ENCODE measurements at places on chromosomes 2 and 18.

DNA sequence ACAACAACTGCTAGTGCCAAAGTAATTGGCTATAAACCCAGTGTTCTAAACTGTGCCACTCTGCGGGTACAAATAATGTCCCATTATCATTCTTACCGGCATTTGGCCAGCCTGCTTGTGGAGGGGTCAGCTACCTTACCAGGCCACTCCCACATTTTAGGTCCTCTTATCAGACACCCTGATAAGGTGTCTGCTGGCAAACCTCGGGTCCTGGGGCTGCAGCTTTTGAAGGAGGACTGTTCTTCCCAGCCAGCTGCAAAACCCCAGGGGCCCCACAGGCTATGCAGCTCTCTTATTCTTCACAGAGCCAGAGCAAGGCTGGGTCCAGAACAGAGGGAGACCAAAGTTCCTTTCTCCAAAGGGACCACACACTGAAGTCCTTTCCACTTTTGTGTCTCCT is 258.0 kb upstream of the REV1 start:
- DNase-seq, result no peak

- no peak for DNase-seq
Observed at GRCh38 chr18:8685141-8685913, 20.0 kb upstream of the MTCL1 start.

- DNase-seq, result no peak
Observed at GRCh38 chr2:1546023-1546591, 132.8 kb downstream of the TPO start.

DNA sequence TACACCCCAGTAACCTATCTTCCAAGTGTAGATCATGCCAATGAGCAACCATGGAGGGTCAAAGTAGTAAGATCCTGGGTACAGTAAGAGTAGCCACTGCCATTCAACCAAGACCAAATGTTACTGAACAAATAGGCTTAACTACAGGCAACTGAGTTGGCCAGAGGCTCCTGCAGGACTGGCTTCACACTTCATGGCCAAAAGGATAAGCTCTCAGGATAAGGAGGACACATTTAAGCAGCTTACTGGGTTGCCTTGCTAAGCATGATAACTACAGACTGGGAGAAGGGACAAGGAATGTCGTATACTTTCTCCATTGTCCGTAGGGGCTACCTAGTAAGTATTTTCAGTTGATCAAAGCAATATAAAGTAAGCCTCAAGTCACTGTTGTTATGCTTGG is 174.7 kb downstream of the INO80D start:
- DNase-seq, result no peak

DNA sequence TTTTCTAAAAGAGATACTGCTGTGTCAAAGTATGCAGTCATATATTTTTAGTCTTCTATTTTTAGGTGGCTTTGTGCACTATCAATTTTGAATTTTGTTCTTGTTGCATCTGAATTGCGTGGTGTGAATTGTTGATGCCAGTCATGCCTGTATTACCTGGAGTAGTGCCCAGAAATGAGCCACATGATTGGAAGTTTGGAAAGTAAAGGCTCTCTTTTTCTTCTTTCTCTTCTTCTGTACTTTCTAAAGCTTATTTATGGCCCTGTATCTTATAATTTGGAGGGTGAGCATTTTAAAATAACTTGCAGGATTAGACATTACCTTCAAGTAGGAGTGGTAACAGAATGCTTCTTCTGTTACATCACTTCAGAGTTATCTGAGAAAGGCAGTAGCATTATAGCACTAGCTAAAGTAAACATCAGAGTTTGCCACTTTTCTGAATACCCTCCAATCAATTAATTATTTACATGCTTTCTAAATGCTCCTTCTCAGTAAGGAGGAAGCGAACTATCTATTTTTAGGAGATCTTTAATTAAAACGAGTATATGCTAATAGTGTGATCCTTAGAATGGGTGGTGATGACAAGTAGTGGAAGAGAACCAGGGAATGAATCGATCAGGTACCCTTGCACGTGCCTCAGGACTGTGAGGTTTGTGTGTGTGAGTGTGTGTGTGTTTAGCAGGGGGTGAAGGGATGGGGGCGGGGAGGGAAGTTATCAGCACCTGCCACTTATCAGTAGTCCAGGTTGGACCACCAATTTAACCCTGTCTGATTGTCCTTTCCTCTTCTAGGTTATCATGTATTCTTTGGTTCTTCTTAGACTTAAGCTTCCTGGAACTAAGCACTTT is 112.5 kb downstream of the MAP3K20 start:
- DNase-seq, result no peak

GRCh38 chr2:33573657-33574056 is 25.4 kb downstream of the FAM98A start:
- no peak for DNase-seq

DNA sequence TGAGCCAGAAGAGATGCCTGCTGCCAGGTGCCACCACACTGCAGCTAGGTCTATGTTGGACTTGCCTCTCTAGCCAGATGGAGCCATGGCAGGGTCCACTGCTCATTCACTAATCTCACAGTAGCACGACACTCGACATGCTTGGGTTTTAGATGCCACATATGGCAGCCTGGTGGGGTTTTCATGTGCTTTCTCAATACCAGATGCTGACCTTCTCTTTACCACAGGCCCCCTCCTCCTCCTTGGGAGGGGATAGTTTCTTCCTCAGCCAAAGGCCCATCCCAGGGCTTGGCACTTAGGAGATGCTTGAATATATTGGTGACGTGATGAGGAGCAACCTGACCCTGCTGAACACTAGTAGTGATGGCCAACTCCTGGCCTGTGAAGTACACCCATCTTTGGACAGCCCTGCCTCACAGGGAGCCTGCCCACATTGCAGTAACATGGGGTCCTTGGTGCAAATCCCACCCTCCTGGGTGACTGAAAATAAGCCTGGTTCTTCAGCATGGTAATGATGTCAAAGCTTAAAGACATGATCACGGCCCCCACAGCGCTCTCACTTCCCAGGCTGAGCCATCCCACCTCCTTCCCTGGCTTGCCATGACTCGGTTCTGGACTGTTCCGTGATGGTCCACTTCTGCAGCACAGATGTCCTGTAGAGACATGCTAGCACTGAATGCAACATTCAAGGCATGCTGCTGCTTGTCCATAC is 227.5 kb downstream of the SH3RF3 start:
- DNase-seq, result no peak

- no peak for DNase-seq
Observed at GRCh38 chr2:121475811-121476571, 54.7 kb upstream of the RNU4ATAC start.

DNA sequence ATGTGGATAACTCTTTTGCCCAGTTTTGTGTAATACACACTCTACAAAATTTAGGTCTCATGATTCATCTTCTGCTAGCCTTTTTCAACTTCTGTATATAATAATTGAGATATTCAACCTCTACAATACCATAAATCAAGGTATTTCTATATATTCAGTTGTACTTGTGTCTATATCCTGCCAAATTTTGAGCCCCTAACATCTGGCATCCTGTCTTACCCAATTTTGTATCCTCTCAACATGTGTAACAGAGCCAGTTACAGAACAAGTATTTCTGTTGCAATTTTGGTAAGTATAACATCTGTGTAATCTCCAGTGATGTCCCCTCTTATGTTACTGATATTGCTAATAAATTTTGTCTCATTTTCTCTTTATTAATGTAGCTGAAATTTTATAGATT is 145.8 kb downstream of the TRIB2 start:
- DNase-seq, result no peak

DNA sequence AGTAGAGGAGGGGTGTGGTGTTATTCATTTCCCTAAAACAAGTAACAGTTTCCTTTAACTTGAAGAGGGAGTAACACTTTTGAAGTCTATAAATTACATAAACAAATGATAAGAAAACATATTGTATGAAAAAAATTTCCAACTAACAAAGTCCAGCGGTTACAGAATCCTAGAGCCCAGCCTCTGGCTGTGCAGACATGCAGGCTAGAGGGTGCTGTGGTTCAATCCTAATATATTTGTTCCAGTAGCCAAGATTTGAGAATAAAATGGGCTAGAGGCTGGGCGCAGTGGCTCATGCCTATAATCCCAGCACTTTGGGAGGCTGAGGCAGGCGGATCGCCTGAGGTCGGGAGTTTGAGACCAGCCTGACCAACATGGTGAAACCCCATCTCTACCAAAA is 56.9 kb downstream of the WDR75 start:
- no peak for DNase-seq

GRCh38 chr18:36811955-36812354 is 16.8 kb downstream of the TPGS2 start:
- no peak for DNase-seq

DNA sequence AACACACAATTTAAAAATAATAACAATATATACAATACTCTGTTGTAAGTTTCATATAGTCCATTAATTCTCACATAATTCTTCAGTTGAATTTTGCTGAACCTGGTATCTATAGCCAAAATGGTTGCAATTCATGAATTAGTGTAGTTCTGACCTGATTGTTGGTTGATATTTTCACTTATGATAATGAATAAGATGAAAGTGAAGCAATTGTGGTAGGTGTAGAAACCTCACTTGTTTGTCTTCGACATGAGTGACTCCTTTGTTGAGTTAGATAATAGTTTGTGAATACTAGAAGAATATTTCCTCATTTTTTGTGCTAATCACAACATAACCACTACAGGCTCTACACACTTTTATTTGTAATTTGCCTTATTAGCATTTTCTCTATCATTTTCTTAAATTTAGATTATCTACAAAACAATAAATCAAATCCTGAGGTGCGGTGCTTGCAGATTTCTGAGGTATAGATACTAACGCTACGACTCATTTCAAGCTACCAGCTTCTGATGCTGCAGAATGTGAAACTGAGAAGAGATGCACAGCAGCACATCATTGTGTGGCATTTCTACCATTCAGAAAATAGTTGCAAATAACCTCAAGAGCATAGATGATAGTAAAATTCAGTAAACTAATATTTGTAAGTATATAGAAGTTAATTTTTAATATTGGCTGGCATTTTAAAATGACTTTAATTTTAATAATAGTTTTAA is 117.9 kb downstream of the KCNH7 start:
- DNase-seq, result no peak

GRCh38 chr2:116094196-116094595 is 1651.8 kb downstream of the DPP10 start:
- DNase-seq, result no peak

DNA sequence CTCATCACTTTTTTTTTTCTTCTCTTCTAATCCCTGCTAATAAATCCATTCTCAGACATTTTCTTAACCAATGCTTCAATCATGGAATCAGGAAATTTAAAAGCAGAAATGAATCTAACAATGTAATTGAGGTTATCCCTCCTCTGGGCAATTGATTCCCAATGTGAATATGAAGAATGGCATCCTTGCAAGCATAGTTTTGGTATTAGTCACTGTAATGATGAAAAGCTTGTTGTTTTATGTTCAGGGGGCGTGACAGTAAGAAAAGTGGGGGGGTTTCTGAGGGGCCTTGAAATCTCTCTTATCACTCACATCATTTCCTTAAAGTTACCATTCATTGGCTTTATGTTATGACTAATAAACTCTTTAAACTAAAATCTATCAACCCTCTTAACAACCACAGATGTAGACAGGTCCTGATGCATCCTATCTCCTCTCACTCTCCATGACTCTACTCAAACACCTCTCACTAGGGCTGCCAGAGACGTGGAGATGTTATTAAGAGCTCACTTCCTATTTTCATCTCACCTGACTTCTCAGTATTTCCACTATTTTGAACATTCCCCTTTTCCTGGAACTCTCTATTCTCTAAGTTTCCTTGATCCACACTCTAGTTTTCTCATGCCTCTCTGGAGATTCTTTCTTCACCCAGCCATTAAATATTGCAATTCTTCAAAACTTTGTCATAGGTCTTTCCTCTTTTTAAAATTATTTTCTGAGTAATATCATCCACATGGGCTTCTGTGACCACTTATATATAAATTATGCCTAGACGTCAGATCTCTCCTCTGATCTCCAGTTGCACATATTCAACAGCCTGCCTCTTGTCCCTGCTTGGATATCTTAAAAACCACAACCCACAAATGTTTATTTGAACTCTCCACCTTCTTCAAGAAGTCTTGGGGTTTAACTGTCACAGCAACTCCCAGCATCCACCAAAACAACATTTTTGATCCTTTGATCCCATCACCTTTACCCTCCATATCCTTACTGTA is 332.9 kb downstream of the CDH2 start:
- DNase-seq, result no peak

DNA sequence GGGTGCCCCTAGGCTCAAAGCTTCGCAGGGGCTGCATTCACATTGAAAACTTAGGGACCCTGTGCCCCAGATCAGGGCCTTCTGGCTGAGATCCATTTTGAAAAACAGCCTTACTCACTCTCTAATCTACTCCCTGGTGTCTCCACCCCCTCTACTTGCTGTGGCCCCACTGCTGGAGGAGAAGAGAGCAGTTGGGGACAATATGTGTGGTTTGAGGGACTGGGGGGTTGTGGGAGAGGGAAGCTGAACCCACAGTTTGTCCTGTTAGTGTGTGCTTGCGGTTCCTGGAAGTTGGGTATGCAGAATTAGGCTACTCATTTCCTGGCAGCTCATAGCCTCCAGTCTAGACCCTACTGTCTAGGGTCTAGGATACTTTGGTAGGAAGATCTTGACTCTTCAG is 211.4 kb downstream of the PRKCE start:
- DNase-seq, result no peak

- DNase-seq, result no peak
Observed at GRCh38 chr2:195734395-195734794, 77.4 kb downstream of the SLC39A10 start.

- DNase-seq, result no peak
Observed at GRCh38 chr18:62189208-62189607, 2.2 kb downstream of the RELCH start.

- no peak for DNase-seq
Observed at GRCh38 chr2:32752952-32753351, 125.1 kb downstream of the TTC27 start.

- no peak for DNase-seq
Observed at GRCh38 chr2:68345129-68345875, 19.8 kb upstream of the PLEK start.

GRCh38 chr2:125526093-125526492 is 1129.9 kb upstream of the GYPC start:
- DNase-seq, result no peak

GRCh38 chr2:108580050-108580449 is 45.8 kb downstream of the LIMS1 start:
- DNase-seq, result no peak

GRCh38 chr18:47826157-47827074 is 104.0 kb downstream of the SMAD2 start:
- DNase-seq, result no peak

- DNase-seq, result no peak
Observed at GRCh38 chr2:44290261-44290660, 15.0 kb downstream of the SLC3A1 start.
